ENCODE measurements at places on chromosomes 1 and 21. TPM values are rescaled to one million over a fixed set of nuclear protein-coding genes. Genes with fewer than 3 reads are reported as not detected.

PAPPA2 gene
- total RNA-seq, result 1.2 TPM

LCE1B gene
- total RNA-seq, result not detected

PADI4 gene
- total RNA-seq, result not detected

KIF26B gene
- 5.9 TPM for total RNA-seq

KIF21B gene
- 1.7 TPM for total RNA-seq
